Stimulated activated CD4-positive, alpha-beta T cell treated with anti-CD3 and anti-CD28 coated beads, Interleukin-4, amount 100 ng/mL, for 1 hour (primary cell): ENCODE measurements at places on chromosomes 7 and 10.

GRCh38 chr7:130995252-130996081 lies 261.5 kb upstream of the KLF14 start:
- no peak for DNase-seq

DNA sequence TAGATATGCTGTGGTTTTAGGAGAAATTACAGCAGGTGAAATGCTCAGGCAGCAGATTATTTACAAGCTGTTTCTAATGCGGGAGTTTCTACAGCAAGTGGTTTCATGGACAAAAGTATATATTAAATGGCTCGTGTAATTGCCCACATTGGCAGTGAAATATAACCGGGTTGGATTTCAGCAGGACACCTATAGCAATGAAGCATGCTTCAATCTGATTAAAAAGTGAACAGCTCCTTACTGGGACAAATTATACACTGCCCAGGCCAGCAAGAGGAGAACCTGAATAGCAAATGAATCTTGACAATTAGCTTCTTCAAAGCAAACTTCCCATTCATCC lies 35.2 kb upstream of the LYZL1 start:
- DNase-seq: no peak

DNA sequence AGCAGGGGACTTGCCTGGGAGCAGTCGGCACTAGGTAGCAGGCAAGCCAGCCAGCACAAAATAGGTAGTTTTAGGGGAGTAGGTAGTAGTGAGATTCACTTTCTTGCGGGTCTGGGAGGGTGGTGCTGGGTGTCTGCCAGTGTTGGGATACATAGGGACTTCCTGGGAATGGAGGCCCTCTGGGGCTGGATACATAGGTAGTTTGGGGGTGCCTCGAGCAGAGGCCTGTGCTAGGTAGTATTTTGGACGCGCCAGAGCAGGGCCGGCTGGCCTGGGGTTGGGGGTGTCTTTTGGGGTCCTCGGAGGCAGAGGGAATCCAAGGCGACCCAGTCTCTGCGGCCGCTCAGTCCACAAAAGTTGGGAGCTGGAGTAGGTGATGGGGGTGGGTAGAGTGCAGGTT lies 2.0 kb upstream of the HOXA3 start:
- DNase-seq: no peak

- no peak for DNase-seq
Measured at GRCh38 chr7:14825912-14826311, 76.6 kb downstream of the DGKB start.

- DNase-seq: no peak
Measured at GRCh38 chr7:116978006-116978405, 24.7 kb downstream of the ST7 start.

GRCh38 chr10:130440971-130441370 lies 304.8 kb downstream of the GLRX3 start:
- DNase-seq: no peak

- DNase-seq: no peak
Measured at GRCh38 chr10:44966816-44967509, 7.4 kb downstream of the RASSF4 start.

- no peak for DNase-seq
Measured at GRCh38 chr10:125494651-125495239, 188.2 kb downstream of the TEX36 start.
